ENCODE measurements at places on chromosomes 16 and 17.

GRCh38 chr17:34140006-34140405 is 115.1 kb upstream of the CCL2 start:
- DNase-seq, result no peak

DNA sequence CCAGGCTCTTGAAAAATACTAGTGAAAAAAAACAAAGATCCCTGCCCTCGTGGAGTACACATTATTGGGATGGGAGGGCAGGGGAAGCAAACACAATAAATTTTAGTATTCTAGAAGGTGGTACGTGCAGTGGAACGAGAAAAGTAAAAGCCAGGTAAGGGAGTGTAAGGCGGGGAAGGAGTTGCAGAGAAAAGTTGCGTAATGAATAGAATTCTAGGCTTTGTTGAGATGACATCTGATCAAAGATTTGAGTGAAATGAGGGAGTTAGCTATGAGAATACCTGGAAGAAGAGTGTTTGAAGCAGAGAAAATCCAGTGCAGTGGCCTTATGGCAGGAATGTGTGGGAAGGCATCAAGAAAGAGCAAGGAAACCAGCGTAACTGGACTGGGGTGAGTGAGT is 2.1 kb downstream of the CKLF start:
- DNase-seq, result no peak

DNA sequence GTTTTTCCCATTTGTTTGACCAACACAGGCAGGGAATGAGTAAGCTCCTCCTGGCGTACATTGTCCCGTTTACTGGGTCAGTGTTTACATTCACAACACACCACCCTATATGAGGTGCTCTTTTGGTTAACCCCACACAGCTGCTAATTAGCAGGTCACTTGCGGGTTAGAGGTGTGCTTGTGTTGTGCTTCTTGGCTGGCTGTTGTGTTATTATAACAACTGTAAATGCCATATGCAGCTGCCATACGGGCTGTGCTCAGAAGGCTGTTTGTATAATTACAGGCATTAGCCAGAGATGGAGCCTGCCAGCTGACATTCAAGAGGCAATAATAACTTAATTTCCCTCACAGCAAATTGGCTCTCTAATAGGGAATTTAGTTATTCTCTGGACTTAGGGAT is 205.1 kb upstream of the ELAC2 start:
- no peak for DNase-seq

GRCh38 chr17:32264823-32265191 is 825 bp upstream of the RHBDL3 start:
- DNase-seq, result no peak
